ENCODE measurements at places on chromosomes 4 and X. TPM values are rescaled to one million over a fixed set of nuclear protein-coding genes. Genes with fewer than 3 reads are reported as not detected.

- H3K27me3 ChIP-seq, result peaks cover 28% of the 10 kb centered on the region
- H3K4me3 ChIP-seq, result peak within 1 kb of the TSS; percentile 40
- peaks cover 2% of the 10 kb centered on the region for H3K36me3 ChIP-seq
Observed at GRCh38 chr4:24912252-24913118, at the start of gene CCDC149. TSS of gene CCDC149 (minus strand) at chr4:24913042. CDS start at chr4:24912864, 178 bp downstream.

DNA sequence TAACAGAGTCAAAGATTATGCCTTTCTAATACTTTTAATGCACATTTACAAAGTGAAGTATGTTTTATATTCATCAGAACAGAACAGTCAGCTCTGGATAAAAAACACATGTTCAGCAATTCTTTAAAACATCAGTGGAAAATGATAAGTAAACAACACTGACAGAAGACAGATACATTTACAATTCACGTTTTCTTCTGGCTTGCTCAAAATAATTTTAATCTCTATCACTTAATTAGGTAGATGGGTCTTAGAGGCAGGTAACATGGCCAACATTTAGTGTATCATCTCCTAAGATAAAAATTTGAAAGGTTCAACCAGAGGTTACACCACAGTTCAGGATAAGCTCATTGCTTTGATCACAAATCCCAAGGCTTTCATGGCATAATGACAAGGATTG lies 156.8 kb upstream of the MAB21L2 start:
- H3K27me3 ChIP-seq, result no peaks in the 10 kb centered on the region
- DNase-seq, result no peak
- H3K4me3 ChIP-seq, result no peak overlapping the region

DNA sequence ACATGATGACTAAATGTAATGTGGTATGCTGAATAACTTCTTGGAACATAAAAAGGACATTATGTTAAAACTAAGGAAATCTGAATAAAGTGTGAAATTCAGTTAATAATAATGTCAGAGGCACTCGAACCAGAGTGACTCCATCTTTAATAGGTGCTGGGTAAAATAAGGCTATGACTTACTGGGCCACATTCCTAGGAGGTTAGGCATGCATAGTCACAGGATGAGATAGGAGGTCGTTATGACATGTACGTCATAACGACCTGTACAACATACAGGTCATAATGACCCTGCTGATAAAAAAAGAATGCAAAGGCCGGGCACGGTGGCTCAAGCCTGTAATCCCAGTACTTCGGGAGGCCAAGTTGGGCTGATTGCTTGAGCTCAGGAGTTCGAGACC lies 28.9 kb upstream of the OPHN1 start:
- DNase-seq, result no peak
- H3K27me3 ChIP-seq, result no peaks in the 10 kb centered on the region
- H3K4me1 ChIP-seq, result no peaks in the 10 kb centered on the region
- no peaks in the 10 kb centered on the region for H3K36me3 ChIP-seq
- no peak overlapping the region for H3K27ac ChIP-seq

GRCh38 chrX:153500676-153501280 lies 6.0 kb downstream of the BGN start:
- H3K4me3 ChIP-seq, result no peak overlapping the region
- no peak overlapping the region for H3K27ac ChIP-seq
- no peaks in the 10 kb centered on the region for H3K36me3 ChIP-seq
- H3K4me1 ChIP-seq, result no peaks in the 10 kb centered on the region
- no peak for DNase-seq

DNA sequence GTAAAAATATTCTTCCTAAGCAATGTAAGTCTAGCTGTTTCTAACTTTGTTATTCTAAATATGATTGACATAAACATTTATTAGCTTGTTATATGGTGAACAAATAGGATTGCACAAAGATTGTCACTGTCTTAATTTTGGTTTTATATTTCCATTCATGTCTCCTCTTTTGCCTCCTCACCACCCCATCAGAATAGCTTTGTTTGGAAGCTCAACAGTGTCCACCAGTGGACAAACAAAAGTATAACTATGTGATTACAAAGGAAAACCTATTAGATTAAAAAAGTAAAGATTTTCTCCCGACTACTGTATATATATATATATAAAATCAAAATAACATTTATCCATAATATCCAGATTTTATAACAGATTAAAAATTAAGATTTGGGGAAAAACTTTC lies 468.2 kb downstream of the ZIC3 start:
- no peak overlapping the region for H3K27ac ChIP-seq
- H3K4me1 ChIP-seq, result no peaks in the 10 kb centered on the region
- no peaks in the 10 kb centered on the region for H3K27me3 ChIP-seq
- DNase-seq, result no peak

The EMD gene
- 59.9 TPM for total RNA-seq
